ENCODE measurements at places on chromosomes 6 and 20.

DNA sequence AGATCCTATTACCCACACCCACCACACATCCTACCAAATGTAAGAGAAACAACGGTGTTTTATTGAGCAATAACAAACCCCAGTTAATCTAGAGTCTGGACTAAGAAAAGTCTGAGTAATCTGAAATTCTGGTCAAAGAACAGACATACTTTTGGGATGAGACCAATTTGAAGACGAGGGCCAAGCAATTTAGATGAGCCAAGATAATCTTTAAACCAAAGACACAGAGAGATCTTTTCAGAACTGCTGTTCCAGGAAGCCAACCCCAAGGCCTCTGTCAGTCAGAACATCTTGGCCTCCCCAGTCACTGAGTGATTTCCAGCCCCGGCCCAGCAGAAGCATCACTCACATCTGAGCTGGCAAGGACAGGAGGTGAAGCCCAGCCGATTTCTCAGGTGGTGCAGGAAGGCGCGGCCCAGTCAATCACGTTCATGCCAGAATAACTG, 118.5 kb upstream of the SYNDIG1 start:
- no peak for DNase-seq

- no peak for DNase-seq
Measured at GRCh38 chr20:44187772-44188709, 1.1 kb upstream of the JPH2 start.

GRCh38 chr6:155186052-155186658, 77.7 kb upstream of the CLDN20 start:
- no peak for DNase-seq

- no peak for DNase-seq
Measured at GRCh38 chr6:130421585-130421984, 55.8 kb downstream of the TMEM200A start.

GRCh38 chr6:32937230-32937633, 3.6 kb downstream of the HLA-DMB start:
- DNase-seq, result peak; percentile 6

- no peak for DNase-seq
Measured at GRCh38 chr6:71123051-71123450, 165.6 kb upstream of the OGFRL1 start.

GRCh38 chr6:53210811-53211210, 62.2 kb upstream of the GCM1 start:
- no peak for DNase-seq

- no peak for DNase-seq
Measured at GRCh38 chr20:18839507-18840247, 26.1 kb downstream of the SCP2D1 start.

GRCh38 chr6:160121981-160122380, 366 bp downstream of the SLC22A1 start:
- DNase-seq, result no peak

DNA sequence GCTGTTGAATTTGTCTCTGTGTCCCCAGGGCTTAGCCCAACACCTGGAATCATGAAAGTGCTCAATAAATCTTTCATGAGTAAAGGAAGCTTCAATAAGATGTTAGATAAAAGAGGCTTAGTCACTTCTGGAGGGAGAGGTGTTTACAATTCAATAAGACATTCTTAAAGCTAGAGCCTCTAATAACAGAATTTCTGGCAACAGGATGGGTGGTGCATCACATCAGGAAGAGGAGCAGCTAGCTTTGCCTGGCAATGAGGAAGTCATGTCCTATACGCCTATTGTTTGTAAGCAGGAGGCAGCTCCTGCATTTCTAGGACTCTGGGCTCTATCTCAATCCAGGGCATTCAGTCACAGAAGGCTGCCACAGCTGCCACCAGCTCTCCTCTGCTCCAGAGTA, 638.5 kb downstream of the EPM2A start:
- DNase-seq, result no peak

DNA sequence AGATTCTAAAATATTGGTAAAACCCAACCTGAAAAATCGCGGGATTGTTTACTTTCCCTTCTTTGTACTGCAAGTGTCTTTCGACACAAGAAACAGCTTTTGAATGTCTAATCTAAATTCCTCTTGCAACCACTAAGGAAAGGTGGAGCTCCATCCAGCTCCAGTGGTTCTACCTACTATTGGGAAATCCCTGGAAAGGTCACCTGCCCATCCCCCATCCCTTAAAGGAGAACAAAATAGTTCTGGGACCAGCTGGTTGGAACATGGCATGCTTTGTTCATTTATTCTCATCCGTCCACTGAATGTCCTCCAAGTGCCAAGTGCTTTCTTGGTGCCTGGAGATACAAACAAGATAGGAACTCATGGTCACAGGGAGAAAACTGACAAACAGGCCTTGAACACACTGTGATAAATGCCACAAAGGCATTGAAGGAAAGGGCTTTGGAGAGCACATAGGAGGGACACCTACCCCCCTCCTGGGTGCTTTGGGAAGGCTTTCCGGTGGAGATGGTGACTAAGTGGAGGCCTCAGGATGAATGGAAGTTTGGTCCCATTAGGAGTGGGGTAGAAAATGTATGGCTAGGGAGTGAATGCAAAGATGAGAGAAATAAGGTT, 2.3 kb upstream of the CITED2 start:
- no peak for DNase-seq

DNA sequence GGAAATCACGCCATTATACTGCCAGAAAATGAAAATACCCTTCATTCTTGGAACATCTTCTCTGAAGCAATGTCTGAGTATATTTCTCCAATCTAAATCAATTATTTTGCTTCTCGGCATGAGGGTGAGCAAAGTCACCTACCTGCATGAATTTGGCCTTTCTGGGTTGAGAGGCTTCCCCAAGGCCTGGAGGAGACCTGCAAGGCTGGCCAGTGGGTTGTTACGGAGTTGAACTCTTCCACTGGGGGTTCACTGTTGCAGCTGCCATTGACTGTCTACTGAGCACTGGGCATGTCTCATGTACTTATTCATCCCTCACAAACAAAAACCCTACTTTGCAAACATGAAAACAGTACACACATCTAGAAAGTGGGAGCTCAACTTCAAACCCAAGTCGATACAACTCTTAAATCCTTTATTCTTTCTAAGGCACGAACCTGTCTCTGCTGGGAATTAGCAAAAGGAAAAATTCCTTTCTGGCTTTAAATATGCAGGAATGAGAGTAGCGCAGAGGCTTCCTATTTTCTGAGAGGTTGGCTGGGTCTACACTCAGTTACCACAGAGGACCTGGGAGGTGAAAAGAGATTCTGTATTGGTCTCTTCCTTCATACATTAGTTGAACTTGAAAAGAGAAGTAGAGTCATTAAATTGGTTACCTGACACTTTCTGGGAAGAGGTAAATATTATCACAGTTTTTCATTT, 87.6 kb upstream of the SGK1 start:
- DNase-seq, result no peak

DNA sequence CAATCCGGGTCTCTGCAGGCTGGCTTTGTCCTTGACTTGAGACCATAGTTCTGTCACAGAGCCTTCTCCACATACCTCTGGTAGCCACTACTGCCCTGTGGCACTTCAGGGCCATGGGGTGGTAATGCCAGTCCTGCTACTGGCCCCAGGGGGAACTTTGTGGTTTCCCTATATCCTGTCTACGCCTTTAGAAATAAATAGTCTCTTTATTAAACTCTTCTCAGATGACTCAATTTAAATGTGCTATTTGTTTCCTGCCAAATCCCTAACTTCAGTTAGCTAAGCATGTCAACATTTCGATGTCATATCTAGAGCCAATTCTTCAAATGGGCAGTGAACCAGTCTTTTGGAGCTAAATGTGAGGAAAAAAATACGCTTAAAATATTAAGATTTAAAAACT, 60.1 kb downstream of the SEL1L2 start:
- no peak for DNase-seq

- no peak for DNase-seq
Measured at GRCh38 chr20:8834851-8835250, 234.0 kb upstream of the PLCB4 start.

- DNase-seq, result no peak
Measured at GRCh38 chr6:7439228-7439627, 49.6 kb downstream of the RIOK1 start.

DNA sequence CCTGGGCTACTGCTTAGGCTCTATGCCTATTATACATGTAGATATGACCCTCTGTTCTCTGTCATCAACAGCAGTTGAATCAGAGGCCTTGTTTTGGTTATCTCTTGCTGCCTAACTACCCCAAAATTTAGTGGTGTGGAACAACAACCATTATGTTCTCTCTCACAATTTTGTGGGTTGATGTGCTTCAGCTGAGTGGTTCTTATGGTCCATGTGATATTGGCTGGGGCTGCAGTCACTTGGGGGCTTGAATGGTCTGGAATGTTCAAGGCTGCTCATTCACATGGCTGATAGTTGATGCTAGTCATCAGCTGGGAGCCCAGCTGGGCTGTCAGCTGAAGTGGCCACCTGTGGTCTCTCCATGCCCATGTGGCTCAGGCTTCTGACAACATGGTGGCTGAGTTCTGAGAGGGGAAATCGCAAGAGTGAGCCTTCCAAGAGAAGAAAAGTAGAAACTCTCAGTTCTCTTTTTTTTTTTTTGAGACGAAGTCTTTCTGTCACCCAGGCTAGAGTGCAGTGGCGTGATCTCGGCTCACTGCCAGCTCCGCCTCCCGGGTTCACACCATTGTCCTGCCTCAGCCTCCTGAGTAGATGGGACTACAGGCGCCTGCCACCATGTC, 47.8 kb downstream of the SHLD1 start:
- no peak for DNase-seq

DNA sequence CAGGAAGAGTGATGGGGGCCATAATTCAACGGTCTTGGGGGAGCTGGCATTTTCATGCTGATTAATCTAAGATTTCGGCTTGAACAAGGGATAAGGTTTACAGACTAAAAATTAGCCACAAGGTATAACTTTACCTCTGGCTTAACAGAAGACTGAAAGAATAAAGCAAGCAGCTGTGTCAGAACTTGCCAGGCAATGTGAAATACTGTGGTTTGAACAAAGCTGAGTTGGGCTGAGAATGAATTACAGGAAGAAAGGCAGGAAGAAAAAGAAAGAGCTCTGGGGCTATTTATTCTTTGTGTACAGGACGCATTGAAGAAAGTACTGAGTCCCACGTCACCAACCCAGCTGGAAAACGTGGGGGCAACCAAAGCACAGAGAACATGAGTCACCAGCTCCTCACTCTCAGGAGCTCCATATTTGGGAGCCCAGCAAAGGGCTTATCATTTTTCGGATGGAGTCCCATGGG, 121.5 kb upstream of the NEDD9 start:
- DNase-seq, result no peak

DNA sequence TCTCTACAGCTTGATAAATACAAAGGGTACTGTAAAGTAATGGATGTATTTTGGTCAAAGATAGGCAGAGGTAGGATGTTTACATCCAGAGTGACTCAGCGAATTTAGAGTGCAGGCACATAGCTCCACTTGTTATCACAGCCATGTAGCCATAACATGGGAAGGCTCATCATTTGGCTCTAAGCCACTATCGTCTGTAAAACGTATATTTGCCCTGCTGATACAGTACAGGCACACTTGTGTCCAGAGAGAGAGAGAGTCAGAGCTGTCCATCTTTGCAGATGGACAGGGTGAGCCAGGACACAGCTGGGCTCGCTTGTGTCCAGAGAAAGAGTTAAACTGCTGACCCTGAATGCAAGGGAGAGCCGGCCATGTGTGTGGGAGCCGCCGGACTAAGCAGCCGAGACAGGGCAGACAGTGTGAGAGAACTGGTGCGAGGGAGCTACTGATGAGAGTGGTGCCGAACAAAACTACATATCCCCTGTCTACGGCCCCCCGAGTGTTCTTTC, 619.0 kb downstream of the DOK5 start:
- no peak for DNase-seq

DNA sequence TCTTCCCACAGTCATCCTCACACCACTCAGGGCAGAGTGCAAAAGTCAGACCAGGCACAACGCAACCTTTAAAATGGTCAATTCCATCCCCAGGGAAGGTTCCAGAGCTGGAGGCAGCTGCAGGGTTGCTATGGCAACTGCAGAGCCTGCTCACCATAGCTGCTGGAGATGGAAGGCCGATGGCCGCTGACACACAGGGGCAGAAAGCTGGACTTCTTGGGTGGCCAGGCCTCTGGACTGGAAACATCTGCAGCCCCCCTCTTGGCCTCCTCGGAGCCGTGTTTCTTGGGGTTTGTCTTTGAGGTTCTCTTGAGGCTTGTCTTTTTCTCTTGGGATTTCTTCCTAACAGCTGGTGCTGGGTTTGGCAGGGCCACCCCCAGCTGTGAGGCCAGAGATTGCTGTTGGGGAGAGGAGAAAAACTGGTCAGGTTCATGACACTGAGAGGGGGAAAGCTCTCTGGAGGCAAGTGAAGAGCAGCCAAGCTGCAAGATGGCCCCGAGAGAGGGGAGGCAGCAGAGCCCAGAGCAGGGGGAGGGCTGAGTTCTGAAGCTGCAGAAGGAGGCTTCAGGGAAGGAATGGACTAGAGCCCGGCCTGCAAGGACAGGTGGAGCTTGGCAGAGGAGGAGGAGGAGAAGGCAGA, 10.2 kb downstream of the BNIP5 start:
- DNase-seq, result no peak

GRCh38 chr20:49452011-49452482, 30.4 kb downstream of the KCNB1 start:
- DNase-seq, result no peak

GRCh38 chr20:45191926-45192325, 14.9 kb upstream of the SEMG1 start:
- no peak for DNase-seq

GRCh38 chr6:38554700-38555413, 84.9 kb downstream of the BTBD9 start:
- no peak for DNase-seq

GRCh38 chr6:5961836-5962235, 44.9 kb downstream of the NRN1 start:
- no peak for DNase-seq

- no peak for DNase-seq
Measured at GRCh38 chr6:2103765-2104523, 141.5 kb downstream of the GMDS start.

DNA sequence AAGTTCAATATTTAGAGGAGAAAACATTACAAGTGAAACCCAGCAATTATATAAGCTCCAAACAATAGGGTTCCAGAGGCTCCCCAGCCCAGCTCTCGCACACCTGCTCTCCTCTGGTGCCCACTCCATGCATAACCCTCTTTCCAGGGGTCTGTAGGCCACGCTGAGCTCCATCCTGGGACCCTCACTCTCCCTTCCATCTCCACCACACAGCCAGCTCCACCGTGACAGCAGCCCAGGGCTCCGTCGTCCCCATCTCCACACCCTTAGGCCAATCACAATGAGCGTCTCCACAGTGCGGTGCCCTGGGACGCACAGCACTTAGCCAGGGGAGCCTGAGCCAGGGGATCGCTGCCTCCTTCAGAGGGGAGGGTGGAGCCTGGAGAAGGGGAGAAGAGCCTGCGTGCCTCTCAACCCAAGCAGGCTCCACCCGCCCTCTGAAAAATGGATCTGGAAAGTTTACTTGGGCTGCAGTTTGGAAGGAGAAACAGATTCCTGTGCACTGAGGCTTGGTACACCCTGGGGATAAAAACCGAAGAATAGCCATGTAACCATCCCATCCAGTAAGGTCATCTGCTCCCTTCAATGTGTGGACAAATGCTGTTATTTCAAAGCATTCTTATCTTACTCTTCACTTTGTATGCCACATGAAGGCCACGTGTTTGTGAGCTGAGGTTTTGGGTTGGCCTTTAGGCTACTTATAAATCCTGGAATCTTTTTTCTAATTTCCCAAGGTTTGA, 72.4 kb upstream of the GGTLC1 start:
- no peak for DNase-seq

GRCh38 chr6:151389618-151390275, 1.6 kb downstream of the ZBTB2 start:
- DNase-seq, result peak; percentile 76

Measured in SIG-M5 (cell line).